ENCODE measurements at places on chromosomes 2 and 18.

GRCh38 chr2:3485166-3485565 is 34.2 kb downstream of the ADI1 start:
- DNase-seq: no peak

- DNase-seq: no peak
Observed at GRCh38 chr2:129267559-129267958, 711.9 kb upstream of the RAB6C start.

- DNase-seq: peak; percentile 49
Observed at GRCh38 chr2:116717832-116718231, 1096.7 kb upstream of the DDX18 start.

- DNase-seq: no peak
Observed at GRCh38 chr2:130791617-130791939, 36.2 kb downstream of the AMER3 start.

- no peak for DNase-seq
Observed at GRCh38 chr2:96152304-96153161, 7.3 kb upstream of the DUSP2 start.
